ENCODE measurements at places on chromosomes 5 and 9.

GRCh38 chr9:7756088-7756487, 43.5 kb downstream of the DMAC1 start:
- peak; percentile 37 for DNase-seq

GRCh38 chr9:71675857-71676165, 92.5 kb downstream of the CEMIP2 start:
- no peak for DNase-seq

- no peak for DNase-seq
Observed at GRCh38 chr9:125965477-125965876, 218.3 kb downstream of the PBX3 start.

DNA sequence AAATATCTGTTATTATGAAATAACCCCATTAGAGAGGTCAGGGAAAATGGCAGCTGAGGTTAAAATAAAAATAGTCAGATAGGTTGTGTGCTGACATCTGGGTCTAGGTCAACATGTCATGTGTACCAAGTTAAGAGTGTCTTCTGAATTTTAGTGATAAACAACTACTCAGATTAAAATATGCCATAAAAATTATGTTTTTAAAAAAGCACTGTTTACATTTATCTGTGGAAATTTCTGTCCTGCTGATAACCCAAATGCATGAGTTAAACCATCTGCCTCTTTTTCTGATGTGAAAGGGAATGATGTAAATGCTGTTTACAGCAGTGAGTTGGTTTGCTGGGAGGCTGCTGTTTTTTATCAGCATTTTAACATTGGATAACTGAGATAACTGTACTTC, 361.2 kb upstream of the TARS1 start:
- DNase-seq = no peak

DNA sequence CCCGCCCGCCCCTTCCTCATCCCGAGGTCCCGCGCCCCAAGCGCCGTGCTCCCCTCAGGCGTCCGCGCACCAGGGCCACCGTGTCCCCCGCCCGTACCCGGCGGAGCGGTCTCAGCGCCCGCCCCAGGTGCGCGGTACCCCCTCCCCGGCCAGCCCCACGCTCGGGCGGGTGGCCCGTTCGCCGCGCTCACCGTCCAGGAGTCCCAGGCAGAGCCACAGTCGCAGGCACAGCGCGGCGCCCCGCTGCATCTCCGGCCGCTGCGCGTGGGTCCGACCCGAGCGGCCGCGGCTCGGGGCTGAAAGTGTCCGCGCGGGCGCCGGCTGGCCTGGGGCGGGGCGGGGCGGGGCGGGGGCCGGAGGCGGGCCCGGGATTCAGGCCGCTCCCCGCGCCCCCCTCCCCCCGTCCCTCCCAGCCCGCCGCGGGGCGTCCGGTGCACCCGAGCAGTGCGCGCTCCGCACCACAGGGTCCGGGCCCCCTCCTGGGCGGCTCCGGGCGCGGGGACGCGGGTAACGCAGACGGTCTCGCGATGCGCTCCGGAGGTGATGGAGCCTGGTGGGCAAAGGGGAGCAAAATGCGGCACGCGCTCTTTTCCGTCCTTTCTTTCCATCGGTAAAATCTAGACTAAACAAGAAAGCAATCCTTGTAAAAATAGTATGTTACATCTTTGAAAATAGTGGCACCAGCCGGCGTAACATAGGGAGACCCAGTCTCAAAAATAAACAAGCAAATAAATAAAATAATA, at the start of gene FLT4:
Gene FLT4 (minus strand): TSS at position 304 of the 743 bp plus-strand sequence. CDS start 55 bp downstream, at position 249.
- no peak for DNase-seq

- DNase-seq = no peak
Observed at GRCh38 chr5:103902893-103903292, 340.3 kb upstream of the NUDT12 start.

DNA sequence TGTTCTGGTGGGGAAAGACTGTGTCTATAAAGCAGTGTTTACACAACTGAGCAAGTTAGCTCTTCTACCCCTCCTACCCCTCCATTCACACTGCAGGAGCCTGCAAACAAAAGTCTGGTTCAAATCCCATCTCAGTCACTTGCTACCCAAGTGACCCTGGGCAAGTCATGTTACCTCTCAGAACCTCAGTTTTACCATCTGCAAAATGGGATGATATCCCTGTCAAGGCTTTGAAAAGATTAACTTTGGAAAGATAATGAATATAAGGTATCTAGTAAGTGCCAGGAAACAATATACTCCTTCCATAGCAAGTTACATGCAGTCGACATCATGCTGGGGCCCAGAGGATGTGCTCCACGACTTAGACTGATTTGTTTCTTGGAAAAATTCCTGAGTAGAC, 161.5 kb downstream of the SEC61B start:
- DNase-seq = no peak
